BE2C (cell line): ENCODE measurements at places on chromosomes 4 and X.

DNA sequence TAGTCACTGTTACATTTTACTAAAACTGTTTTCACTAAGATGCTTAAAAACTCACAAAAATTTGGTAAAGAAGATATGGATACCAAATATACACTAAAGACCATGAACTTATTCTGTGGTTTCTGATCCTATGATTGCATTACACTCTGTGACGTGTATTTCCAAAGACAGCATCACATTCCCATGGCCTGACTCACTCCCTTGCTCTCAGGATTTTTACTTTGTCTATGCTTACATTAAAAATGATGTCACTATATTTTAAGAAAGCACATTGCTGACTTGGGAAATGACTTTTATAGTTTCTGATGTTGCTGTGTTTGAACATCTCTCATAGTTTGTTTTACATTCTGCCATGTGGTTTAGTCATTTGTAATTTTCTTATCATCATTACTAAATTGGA lies 327.9 kb upstream of the MAGEB18 start:
- DNase-seq = no peak

DNA sequence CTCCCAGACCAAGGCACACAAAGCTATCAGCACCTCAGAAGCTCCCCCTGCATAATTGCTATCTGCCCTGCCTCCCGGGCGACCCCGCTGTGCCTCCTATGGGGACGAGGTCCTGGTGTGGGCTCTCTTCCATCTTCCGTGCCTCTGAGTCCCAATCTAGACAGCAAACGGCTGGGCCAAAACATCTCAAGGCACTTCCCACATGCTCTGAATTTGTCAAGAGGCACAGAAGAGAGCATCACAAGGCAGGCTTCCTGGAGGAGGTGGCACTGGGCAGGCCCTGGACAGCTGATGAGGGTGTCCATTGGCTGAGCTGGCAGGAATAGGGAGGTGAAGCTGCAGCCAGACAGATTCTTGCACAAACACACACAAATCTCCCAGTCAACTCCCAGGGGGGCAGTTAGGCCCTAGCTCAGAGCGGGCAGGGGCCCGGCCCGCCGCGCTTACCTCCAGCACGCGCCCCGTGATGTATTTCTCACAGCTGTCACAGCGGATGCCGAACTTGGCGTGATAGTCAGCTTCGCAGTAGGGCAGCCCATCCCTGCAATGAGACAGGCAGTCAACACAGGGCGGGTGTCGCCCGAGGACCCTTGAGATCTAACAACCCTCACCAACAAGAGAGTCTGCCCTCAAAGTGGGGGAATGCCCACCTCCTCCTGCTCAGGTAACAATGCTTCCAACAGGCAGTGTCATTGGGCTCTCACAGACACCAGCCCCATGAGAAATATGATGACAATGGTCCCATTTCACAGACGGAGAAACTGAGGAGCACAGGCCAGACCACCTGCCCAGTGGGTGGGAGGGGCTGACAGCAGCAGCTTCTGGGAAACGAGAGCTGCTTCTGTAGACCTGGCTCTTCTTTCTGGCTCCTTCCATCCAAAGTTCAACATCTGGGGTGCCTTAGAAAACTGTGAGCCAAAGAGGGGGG lies 81.2 kb downstream of the ABLIM2 start:
- no peak for DNase-seq

GRCh38 chr4:177302371-177303100 lies 7.1 kb upstream of the NEIL3 start:
- DNase-seq = no peak

DNA sequence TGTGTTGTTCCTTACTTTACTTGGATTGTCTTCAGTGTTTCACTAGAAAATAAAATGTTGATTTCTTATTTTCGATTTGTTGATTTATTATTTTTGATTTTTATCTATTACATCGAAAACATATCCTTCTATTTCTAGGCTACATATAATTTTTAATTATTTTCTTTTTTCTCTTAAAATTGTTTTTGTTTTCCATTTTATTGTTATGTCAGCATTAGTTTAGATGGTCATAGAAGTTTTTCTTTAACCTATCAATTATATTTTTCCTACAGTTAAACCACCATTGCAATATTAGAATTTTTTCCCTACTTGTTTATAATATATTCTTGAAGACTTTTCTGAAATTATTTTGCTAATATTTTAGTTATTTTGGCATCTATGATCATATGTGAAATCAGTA lies 1685.1 kb downstream of the RPA4 start:
- no peak for DNase-seq

- no peak for DNase-seq
Measured at GRCh38 chr4:138646383-138646782, 369.2 kb upstream of the NOCT start.

- no peak for DNase-seq
Measured at GRCh38 chr4:48139691-48140090, 5.6 kb upstream of the TXK start.

DNA sequence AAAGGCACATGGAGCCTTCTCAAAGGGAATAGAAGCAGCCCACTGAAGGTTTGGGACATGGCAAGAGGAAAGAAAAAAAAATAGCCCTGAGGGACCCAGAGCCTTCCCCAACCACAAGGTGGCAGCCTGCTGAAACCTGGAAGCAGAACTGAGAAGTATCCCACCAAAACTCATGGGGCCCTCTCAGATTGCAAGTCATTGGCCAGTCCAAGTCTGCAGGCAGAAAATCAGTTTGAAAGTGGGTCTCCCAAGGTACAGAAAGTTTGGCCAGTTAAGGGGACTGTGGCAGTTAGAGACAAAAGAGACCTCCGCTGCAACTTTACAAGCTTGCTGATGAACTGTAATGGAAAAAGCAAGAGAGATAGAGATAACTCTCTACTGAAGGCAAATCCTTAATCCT lies 155.8 kb downstream of the ANTXR2 start:
- peak; percentile 57 for DNase-seq
